ENCODE measurements at places on chromosomes 1 and 21.

GRCh38 chr1:150846473-150847146, 29.8 kb downstream of the ARNT start:
- no peak for DNase-seq

- no peak for DNase-seq
Measured at GRCh38 chr1:24325587-24326449, 6.7 kb downstream of the GRHL3 start.

GRCh38 chr1:247639381-247639981, 34.1 kb downstream of the OR2G3 start:
- peak; percentile 53 for DNase-seq

DNA sequence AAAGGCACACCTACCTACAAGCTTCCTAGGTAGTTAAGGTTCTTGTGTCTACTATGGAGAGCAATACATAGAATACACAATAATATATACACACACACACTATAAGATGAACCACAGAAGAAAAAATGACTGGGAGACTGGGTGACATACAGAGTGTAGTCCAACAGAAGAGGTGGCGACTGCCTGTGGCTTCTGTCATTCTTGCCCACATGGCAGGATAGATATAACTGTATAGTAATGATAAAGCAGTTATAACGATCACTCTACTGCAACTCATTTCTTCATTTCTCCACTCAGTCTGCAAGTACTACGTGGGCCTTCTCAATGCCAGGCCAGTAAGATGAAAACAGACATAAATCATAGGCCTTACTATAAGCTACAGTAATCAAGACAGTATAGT, 113.8 kb upstream of the EDN2 start:
- no peak for DNase-seq

DNA sequence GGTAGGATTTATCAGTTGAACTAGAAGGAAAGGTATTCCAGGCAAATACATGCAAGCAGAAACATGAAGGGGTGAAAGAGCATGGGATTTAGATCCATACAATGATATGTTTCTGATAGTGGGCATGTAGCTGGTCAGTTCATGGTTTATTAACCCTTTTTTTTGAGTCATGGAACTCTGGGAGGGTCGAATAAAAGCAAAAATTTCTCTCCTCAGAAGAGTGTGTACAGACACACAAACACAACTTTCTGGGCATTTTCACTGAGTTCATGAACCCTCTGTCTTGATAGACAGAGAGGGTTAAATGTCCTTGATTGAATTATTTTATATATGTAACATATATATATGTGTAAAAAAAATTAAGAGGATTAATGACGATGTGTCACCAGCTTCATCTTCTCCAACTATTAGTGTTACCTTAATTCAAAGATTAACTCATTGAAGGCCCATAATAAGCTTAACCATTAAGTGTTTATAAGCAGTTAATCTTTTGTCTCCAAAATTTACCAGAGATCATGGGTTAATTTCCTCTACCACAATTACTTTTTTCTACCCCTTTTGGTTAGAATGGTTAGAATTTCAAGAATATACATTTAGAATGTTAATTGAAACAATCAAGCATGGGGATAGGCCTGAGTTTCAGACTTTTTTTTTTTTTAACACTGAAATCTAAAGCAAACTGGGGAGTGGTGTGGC, 4.6 kb downstream of the JUN start:
- no peak for DNase-seq

- no peak for DNase-seq
Measured at GRCh38 chr1:32487182-32487581, 22.3 kb downstream of the ZBTB8B start.

DNA sequence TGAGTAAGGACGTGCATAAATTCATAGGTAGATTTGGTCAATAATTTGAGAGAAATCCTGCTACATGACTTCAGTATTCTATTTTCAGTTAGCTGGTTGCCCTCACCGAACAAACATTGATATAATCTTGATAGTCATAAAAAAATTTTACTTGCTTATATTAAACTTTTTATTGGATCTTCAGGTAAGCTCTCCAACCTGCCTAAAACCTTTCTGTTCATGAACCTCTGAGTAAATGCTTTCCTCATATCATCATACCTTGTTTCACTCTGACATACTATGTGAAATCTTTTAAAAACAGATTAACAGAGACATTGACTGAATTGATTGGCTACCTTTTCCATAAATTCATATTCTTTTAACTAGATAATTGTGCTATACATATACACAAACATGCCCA, 299.0 kb downstream of the NCAM2 start:
- DNase-seq, result no peak

DNA sequence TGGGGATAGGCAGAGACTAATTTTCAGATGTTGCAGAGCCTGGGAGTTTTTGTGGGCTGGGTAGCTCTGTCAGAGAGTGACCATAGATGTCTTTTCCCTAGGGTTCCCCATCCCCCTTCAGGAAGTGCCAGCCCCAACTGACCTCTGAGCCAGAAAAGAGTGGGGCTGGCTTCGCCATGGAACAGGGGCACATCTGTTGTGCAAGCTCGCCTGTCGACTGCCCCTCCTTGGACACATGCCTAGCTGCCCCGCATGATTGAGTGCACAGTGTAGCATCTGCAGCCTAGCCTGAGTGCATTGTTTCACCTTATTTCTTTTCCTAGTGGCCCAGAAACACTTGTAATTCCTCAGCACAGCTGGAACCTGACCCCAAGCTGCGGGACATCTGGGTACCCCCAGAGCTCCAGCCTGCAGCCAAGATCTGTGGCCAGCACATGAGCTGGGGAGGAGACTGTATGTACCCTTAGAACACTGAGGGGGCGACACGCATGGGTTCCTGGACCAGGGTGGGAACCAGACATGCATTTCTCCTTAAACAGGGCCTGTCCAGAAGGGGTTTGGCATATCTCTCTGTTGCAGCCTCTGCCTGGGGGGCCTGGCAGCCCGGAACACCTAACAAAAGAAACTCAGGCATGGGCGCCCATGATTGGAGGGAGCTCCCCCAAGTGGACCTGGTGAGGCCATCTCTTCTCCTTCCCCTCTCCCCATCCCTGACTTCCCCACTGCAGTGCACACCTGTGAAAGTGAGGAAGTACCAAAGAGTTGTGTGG, 55.2 kb downstream of the SYT14 start:
- no peak for DNase-seq

DNA sequence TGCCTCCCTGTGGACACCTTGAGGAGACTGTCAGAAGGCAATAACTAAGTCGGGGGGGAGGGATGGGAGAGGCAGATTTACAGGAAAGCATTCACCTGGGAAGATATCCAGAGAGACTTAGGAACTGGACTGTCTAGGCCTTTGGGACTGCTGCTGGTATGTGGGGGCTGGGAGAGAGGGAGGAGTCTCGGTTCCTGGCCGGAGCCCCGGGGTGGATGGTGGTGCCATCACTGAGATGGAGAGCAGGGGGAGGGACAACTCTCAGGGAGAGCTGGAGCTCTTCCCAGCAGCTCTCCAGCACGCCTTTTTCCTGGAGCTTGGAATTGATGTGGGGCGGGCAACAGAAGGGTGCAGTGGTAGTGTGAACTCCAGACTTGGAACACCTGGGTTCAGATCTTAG, 22.1 kb downstream of the PTPRF start:
- DNase-seq, result no peak

- DNase-seq, result no peak
Measured at GRCh38 chr1:53086491-53087070, 24.6 kb downstream of the PODN start.

DNA sequence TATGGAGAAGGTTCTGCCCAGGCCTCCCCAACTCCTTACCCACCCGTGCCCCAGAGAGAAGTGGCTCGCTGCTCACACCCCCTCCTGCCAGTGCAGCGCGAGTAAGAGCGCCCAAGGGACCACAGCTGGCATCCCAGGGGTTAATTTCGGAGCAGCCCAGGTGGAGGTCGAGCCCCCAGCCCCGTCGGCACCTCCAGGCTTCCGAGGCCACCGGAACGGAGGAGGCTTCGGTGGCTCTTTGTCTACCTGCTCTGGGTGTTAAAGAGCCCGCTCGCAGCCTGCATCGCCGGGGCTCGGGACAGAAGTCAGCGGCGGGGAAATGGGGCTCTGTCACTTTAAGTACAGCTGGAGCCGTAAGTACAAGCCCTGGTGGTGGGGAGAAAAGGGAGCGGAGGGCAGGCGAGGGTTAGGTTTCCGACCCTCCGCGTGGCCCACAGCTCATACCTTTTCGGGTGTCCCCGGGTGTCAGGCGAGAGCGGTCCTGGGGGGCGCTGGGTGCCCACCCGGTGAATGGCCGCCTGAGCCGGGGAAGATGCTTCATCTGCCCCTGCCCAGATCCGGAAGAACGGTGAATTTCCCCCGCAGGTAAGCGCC, 89.4 kb upstream of the IPO9 start:
- peak; percentile 37 for DNase-seq

DNA sequence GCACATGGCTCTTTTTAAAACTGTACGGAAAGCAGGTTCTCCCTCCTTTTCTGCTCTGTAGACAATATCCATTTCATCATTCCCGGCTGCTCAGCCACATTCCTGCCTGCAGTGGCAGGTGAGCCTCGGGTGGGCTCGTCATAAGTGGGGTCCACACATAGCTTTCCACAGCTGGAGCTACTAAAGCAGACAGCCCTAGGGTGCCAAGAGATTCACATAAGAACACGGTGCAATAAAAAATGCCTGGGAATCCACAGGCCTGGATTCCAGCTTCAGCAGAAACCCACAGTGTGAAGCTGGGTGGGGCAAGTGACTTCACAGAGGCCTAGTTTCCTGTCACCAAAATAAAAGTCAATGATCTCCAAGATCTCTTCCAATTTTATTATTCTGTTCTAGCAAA, 96.4 kb downstream of the MIS18A start:
- DNase-seq, result no peak

DNA sequence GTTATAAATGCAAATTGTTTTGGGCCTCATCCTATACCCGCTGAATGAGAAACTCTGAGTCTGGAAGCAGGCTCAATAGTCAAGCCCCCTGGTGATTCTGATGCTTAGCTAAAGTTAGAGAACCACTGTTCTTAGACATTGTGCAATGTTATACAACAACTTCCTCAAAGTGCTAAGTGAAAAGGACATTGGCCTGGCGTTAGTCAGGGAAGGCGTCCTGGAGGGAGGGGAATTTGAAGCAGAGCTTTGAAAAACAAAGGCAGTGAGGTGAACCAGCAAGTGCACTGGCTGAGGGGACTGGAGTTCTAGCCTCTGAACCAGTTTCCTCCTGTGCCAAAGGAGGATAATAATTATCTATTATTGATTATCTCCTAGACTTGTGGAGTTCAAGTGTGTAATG, 5.1 kb downstream of the CD1D start:
- DNase-seq, result peak; percentile 90

DNA sequence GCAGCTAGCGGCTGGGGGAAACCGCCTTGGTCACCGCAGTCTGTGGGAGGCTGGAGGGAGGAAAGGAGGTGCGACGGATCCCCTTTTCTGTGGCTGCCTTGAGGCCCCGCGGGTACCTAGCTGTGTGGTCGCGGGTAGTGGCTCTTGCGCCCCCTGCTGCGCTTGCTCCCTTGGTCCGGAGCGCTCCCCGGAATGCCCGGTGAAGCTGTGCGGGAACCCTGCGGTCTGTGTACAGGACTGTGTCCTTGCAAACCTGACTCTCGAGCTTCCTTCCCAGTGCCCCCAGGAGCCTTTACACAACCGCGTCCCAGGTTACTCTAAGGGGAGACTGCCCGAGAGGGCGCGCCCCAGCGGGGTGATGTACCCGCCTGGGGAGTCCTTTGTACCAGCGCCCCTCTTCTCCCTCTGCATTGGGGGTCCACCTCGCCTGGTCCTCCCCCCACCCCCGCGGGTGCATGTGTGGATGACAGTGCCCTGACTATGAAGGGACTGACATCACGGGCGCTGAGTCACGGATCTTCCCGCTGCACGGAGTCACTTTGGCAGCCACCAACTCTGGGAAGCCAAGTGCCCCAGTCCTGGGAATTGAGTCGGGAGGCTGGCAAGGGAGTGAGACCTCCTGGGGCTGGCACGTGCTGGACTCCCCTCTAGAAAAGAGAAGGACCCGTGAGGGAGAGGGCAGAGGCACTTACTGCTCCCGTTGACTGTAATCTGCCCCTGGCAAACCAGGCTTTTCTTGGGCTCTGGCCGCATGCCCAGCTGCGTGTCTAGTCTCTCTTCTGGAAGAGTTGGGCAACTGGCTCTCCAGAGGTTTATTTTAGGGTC, 816 bp downstream of the IL6R start:
- DNase-seq, result peak; percentile 86

GRCh38 chr1:107692580-107693345, 272.2 kb downstream of the VAV3 start:
- DNase-seq, result no peak

GRCh38 chr1:13830616-13831280, 130.8 kb downstream of the PRDM2 start:
- no peak for DNase-seq

- no peak for DNase-seq
Measured at GRCh38 chr1:171256940-171257606, 8.8 kb downstream of the FMO1 start.

DNA sequence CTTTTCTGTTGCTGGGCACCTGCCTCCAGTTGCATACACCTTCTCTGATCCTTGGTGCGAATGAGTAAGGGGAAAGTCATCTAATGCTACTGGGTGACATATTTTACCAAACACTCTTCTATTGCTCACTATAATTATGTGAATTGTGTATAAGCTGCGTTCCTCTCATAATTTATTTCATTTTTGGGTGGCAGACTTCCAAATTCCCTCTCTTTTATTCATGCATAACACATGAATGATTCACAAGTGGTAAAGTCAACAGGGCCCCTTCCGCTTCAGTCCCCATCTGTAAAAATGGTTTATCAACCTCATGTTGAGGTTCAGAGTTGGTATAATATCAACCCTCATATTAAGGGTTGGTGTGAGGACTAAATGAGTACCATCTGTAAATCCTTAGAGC, 3.2 kb upstream of the QSOX1 start:
- no peak for DNase-seq

DNA sequence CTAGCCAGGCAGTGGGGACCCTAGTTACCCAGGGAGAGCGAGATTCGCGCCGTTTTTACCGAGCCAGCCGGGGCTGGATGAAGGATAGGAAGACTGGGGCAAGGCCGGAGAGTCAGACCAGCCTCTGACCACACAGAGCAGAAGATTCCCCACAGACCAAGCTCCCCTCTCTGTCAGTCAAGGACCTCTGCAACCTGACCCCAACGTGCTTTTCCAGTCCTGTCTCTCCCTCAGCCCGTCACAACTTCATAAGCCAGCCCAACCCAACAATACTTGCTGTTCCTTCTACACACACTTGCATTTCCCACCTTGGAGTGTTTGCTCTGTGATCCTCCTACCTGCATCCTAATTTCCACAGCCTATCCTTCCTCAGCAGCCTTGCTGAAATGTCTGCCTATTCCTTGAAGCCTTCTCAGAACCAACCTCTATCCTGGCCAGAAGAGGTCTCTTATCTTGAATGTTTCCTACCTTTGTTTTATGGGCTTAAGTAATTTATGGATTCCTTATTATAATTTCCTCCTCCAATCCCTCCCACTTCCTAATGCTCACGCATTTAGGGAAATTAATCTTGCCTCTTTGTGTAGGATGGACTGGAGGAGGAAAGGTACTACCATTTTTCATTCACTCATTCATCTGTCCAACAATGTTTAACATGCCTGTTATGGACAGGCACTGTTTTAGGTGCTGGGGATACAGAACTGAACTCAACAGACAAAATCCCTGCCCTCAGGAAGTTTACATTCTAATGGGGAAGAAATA, at the start of gene GSTM3:
Gene GSTM3 (minus strand): TSS at position 424 of the 759 bp plus-strand sequence. CDS start 751 bp downstream, outside the sequence.
- DNase-seq, result no peak

- no peak for DNase-seq
Measured at GRCh38 chr1:104726917-104727316, 977.2 kb downstream of the AMY1C start.

All from CD14-positive monocyte (primary cell).